ENCODE measurements at places on chromosomes 1 and 21.

- DNase-seq, result no peak
Observed at GRCh38 chr1:107138166-107138565, 2.7 kb upstream of the NTNG1 start.

DNA sequence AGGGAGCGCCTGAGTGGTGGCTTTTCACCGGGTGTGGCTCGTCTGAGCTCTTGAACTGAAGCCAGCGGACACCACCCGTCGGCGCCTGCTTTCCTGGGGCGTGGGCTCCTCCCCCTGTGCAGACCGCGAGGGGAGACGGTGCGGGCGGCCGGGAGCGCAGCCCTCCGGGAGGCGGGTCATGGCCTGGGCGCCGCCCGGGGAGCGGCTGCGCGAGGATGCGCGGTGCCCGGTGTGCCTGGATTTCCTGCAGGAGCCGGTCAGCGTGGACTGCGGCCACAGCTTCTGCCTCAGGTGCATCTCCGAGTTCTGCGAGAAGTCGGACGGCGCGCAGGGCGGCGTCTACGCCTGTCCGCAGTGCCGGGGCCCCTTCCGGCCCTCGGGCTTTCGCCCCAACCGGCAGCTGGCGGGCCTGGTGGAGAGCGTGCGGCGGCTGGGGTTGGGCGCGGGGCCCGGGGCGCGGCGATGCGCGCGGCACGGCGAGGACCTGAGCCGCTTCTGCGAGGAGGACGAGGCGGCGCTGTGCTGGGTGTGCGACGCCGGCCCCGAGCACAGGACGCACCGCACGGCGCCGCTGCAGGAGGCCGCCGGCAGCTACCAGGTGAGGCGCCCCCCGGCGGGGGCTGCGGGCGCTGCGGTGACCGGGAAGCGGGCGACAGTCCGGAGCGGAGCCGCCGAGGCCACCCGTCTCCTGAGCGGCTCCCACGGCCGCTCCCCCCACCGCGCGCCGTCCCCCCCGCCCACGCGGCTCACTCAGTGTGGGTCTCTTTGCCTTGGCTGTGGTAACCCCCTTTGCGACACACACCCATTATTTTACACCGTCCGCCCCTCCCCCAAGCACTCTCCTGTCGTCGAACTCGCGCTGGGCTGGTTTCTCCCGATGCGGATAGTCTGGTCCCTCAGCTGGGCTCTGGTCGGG, at the start of gene TRIM58:
TSS of gene TRIM58 (plus strand) at position 119 of the 916 bp plus-strand sequence. CDS start at position 179, 60 bp downstream.
- DNase-seq, result no peak

GRCh38 chr1:169305948-169306347, 61.6 kb downstream of the NME7 start:
- no peak for DNase-seq

DNA sequence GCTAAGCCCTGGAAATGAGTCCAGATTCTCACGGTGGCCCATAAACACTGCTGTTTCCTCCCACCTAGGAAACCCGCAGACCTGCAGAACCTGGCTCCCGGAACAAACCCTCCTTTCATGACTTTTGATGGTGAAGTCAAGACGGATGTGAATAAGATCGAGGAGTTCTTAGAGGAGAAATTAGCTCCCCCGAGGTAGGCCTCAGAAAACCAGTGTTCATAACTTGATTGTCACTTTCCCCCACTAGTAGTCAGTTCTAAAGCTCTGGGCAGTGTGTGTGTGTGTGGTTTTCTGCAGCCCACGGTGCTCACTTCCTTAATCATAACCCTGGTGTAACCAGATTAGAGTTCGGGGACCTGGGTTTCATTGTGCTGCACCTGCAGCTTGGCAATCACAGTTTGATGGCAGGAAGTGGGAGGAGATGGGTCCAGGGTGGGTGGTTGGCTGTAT, 39.1 kb downstream of the CLIC6 start:
- DNase-seq, result no peak

DNA sequence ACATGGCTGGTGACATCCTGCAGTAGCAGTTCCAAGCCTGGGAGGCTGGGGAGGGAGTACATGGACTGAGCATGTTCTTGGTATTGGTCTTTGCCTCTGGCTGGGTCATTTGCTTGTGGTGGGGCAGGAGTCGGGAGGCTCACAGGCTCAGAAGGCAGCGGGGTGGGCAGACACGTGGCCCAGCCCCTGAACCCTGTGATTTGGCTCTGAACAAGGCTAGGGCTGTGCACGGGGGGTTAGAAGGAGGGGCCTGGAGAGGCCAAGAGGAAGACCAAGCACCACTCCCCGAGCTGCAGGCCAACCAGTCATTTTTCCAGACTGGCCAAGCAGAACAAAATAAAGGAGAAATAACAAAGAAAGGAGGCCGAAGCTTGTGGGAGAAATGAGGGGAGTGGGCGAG, 9.7 kb upstream of the PRELP start:
- no peak for DNase-seq

- DNase-seq, result no peak
Observed at GRCh38 chr1:172895761-172896160, 155.0 kb downstream of the TNFSF18 start.

DNA sequence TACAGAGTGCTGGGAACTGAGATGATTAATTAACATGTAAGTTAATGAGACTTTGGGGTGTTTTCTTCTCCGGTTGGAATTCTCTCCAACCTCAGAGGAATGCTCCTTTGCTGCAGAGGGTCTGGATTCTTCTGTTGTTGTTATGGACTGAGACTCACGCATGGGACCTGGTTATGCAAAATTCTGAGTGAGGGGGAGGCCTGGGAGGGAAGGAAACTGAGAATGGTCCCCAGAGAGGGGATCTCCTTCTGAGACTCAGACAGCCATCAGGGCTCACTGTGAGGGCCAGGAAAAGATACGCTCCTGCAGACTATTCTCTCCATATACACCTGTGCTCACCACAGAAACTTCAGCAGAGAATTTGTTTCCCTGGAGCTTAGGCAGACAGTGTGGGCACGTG, 56.3 kb downstream of the HTR6 start:
- no peak for DNase-seq

Measured in stimulated activated CD4-positive, alpha-beta T cell treated with anti-CD3 and anti-CD28 coated beads, TNF-alpha, amount 100 ng/mL, for 4 hours (primary cell).